ENCODE measurements at places on chromosomes 11 and 22. TPM values are rescaled to one million over a fixed set of nuclear protein-coding genes. Genes with fewer than 3 reads are reported as not detected.

GRCh38 chr22:35611891-35612576 lies 5.1 kb downstream of the MB start:
- no peak for DNase-seq

DNA sequence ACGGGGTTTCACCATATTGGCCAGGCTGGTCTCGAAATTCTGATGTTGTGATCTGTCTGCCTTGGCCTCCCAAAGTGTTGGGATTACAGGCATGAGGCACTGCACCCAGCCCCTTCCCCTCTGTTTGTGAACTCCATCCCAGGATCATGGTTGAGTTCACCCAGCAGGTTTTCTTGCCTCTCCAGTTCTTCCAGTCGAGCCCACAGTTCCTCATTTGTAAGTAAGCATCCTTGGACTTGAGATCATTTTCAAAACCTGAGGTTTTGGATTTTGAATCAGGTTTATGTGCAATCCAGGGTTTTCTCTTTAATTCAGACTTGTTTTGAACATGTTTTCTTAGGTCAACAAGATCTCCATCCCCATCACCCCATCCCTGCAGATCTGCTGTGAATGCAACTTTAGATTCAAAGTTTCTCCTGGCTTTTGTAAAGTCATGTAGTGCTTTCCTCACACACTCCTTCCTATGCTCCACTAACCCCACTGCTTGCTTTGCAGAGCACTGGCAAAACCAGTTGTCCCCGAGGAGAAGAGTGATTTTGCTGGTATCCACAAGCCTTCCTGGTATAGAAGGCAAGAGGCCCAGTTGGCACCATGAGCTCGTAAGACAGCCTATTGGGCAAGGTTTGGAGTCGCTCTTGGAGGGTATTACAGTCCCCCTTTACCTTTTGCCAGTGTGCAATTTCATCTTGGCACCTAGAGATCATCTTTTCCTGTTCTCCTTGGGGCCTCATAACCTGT lies 14.7 kb upstream of the VPREB1 start:
- DNase-seq: no peak

RAG2 gene
- not detected for polyA plus RNA-seq

GRCh38 chr22:30413745-30414524 lies 11.6 kb upstream of the MTFP1 start:
- peak; percentile 25 for DNase-seq

GRCh38 chr11:128246810-128247594 lies 340.4 kb downstream of the ETS1 start:
- DNase-seq: no peak

HBG2 gene
- polyA plus RNA-seq: not detected

DNA sequence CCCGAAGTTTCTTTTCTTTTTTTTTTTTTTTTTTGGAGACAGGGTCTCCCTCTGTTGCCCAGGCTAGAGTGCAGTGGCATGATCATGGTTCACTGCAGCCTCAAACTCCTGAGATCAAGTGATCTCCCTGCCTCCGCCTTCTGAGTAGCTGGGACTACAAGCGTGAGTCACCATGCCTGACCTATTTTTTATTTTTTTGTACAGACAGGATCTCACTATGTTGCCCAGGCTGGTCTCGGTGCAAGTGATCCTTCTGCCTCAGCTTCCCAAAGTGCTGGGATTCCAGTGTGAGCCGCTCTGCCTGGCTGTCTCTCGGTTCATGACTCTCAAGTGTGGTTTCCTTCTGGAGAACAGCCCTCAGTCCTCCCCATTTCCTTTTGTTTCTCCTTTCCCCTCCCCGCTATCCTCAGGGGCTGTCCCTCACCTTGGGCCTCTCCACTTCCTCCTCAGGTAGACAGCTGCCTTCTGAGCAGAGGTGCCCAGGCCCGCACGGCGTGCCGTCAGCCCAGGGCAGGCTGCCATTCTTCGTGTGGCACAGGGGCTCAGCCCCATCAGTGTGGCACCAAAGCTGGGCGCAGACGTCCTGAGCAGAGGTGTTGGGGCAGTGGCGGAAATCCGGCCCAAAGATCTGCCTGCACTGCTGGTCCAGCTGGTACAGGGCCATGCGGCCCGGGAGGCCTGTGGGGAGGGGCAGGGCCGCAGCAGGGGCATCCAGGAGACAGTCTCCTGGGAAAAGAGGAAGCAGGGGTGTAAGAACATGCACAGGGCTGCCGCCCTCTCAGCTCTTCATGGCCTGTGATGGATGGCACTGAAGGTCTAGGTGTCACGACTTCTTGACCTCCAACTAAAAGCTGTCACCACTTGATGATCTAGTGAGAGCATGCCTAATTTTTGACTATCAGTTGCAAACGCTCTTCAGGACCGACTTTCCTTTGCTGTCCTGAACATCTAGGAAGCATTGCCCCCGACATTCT lies 14.0 kb downstream of the ADAMTS8 start:
- no peak for DNase-seq

DNA sequence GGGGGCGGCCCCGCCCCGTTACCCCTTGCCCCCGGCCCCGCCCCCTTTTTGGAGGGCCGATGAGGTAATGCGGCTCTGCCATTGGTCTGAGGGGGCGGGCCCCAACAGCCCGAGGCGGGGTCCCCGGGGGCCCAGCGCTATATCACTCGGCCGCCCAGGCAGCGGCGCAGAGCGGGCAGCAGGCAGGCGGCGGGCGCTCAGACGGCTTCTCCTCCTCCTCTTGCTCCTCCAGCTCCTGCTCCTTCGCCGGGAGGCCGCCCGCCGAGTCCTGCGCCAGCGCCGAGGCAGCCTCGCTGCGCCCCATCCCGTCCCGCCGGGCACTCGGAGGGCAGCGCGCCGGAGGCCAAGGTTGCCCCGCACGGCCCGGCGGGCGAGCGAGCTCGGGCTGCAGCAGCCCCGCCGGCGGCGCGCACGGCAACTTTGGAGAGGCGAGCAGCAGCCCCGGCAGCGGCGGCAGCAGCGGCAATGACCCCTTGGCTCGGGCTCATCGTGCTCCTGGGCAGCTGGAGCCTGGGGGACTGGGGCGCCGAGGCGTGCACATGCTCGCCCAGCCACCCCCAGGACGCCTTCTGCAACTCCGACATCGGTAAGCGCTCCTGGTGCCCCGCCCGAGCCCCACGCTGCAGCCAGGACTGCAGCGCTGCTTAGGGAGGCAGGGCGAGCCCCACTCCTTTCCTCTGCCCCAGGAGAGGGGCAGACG lies at the start of gene TIMP3:
Gene TIMP3, plus strand, starts transcription at position 169 of the 700 bp plus-strand sequence. Its CDS starts 297 bp downstream, at position 466.
- no peak for DNase-seq

- no peak for DNase-seq
These were observed 44.0 kb downstream of the LIF start for GRCh38 chr22:30202531-30203006.

SMTN gene
- 1.1 TPM for polyA plus RNA-seq

DNA sequence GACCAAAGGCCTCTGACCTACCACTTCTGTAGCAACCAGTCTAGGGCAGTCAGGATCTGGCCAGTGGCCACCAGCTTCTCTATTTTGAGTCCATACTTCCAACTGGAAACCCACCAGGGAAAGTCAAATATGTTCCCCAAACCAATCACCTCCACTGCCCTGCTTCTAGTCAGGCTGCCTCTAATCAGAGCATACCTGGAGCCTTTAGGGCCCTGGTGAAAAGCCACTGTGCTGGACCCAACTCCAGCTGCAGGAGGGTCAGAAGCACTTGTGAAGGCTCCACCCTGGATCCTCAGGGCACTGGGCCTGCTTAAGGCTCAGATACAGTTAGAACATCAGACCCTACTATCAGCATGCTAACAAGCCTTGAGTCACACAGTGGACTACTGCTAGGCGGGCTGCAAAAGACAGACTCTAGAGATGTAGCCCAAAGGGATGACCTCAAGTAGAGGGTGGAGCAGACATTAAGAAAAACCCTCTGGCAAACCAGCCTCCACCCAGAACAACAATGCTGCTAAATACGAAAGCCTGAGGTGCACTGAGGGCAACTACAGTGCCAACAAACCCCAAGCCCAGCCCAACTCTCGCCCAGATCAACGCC lies 69.2 kb downstream of the DGCR2 start:
- DNase-seq: no peak

- no peak for DNase-seq
These were observed 115.9 kb downstream of the NAV2 start for GRCh38 chr11:19828382-19829108.

DNA sequence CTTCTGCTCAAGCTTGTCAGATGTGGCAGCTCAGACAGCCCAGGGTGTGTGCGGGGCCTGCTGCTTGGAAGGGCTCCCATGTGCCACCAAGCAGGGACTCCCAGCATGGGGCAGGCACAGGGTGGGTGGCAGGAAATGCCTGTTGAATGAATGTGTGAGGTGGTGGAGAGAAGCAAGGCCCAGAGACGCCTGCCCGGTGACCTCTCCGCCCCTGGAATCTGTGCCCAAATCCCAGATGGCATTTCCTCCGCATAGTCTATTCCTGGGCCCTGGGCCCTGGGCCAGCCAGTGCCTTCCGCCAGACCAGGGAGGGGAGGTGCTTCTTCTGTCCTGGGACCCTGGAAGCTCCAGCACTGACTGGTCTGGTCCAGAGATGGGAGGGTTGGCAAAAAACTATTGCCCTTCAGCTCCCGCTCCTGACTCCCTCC lies 3.7 kb downstream of the CST6 start:
- no peak for DNase-seq

DNA sequence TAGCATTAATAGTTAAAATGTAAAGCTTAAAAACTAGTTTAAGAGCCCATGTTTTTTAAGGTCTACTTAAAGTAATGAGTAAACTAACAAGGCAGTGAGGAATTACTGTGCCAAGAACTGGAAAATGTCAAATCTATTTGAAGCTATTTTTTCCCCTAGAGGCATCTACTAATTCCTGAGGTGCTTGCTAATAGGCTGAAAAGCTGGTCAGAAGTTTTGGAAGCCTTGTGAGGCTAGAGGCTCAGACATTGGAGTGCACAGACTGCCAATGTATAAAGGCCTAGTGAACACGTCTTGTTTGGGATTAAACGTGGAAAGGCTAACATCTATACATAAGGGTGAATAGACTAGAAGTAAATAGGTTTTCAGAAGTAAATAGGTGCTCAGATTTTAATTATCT lies 136.5 kb upstream of the C11orf87 start:
- no peak for DNase-seq

DNA sequence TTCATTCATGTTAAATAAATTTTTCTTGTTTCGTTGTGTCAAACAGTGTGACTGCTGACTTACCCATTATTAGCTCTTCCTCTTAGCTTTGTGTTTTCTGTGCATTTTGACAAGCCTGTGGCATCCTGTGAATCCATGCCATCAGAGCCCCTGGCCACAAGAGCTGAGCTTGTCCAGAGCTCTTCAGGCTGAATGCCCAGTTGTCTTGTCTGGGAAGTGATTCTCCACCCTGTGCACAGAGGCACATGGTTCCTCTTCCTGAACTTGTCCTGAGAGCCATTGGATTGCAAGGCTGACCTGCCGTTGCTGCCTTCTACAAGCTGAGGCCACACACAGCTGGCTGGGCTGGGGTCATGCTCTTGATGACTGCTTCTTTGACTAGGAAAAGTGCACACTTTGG lies 64.1 kb downstream of the PPP6R3 start:
- no peak for DNase-seq

DNA sequence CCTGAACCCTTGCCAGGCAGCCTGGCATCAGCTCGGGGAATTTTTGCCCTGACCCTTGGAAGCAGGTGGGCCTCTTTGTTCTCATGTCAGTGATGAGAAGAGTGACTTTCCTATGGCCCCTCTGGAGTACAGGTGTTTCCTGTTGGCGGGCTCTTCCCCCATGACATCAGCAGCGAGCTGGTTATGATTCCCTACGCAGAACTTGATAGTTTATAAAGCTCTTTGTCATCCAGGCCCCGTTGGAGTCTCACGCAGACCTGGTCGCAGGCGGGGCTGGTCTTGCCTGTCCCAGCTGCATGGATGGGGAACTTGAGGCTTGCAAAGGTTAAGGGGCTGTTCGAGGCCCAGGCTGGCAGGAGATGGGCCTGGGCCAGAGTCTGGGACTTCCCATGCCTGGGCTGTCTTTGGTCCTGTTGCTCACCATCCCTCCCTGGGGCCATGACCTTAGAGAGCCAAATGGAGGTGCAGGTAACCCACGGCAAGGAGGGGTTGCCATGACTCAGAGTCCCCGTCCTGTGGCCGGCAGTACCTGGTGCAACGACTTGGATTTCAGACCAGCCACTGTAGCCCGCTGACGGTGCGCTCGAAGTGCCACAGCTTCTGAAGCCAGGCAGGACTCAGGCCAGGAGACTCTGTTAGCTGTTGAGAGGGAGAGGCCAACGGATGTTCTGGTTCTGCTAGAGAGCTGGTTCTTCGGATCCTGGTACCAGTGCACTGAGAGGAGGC lies 45.9 kb upstream of the PPP6R3 start:
- DNase-seq: no peak

CAVIN3 gene
- not detected for polyA plus RNA-seq

OR9I1 gene
- polyA plus RNA-seq: not detected

GRCh38 chr22:46737976-46738646 lies at the start of gene CERK:
Gene CERK (minus strand): TSS chr22:46738252. CDS start chr22:46738148, 104 bp downstream.
- DNase-seq: peak; percentile 57

- DNase-seq: no peak
These were observed 8.8 kb downstream of the HSPA8 start for GRCh38 chr11:123052901-123053721.

TEX12 gene
- polyA plus RNA-seq: not detected

GRCh38 chr11:67230406-67230805 lies 35.9 kb upstream of the GRK2 start:
- DNase-seq: no peak

DNA sequence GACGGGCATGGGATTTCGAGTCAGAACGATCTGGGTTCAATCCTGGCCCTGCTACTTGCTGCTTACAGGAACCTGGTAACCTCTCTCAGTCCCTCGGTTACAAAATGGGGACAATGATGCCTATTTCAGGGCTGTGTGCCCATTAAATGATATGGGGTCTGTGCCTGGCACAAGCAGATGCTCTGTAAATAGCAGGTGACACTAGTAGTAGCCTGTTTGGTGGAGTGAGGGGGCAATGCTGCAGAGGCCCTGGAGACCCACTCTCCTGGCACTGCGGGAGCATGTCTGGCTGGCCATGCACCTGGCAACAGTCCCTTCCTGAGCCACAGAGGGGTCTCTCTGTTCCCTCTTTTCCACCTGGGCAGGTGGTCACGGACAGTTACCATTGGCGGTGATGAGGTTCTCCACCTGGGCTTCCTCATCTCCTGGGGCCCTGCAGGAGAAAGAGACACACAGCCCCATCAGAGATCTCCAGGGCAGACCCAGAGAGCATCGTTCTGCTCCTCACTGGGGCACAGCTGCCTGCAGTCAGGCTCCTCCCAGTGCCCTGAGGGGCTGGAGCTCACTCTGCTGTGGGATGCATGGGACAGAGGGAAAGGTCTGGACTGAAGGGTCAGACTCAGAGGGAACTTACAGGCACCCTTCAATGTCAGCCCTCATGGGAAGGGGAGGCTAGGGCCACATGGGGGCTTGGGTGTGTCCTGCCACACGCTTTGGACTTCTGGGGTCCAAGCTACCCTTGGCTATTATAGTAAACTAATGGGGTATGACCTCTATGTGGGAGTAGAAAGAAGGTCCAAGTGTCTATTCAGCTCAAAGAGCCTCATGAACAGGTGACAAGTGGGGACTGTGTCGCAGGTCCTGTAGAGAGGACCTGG lies 15.6 kb upstream of the FXYD2 start:
- DNase-seq: no peak

SHANK2 gene
- not detected for polyA plus RNA-seq

PLA2G3 gene
- polyA plus RNA-seq: not detected

DNA sequence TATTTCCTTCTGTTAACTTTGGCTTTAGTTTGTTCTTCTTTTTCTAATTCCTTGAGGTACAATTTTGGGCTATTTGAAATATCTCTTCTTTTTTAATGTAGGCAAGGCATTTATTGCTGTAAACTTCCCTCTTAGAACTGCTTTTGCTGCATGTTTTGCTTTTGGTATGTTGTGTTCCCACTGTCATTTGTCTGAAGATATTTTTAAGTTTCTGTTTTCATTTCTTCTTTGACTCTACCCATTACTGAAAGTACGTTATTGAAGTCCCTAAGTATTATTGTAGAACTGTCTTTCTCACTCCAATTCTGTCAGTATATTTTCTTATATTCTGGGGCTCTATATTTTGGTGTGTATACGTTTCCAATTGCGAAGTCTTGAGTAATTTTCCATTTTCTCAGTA lies 77.9 kb downstream of the KCNQ1OT1 start:
- DNase-seq: no peak
